Activated T-cell treated with anti-CD3 and anti-CD28 coated beads for 1 hour (primary cell): ENCODE measurements at places on chromosomes 7 and 10.

DNA sequence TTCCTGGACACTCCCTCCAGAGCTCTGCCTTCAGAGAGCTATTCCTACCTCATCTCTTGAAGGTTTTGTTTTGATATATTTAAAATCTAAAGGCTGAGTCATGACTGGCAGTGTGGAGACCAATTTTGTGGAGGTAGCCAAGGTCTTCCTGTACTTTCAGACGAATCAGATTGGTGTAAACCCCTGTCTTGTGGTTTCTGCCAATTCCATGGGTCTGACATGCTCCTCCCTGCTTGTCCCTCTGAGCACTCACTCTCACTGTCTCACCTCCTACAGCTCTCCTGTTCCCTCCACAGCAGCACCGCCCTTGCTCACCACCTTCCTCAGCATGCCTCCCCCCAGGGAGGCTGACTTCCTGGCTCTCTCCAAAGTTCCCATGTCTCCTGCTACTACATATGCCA lies 179.8 kb downstream of the NPSR1 start:
- no peak for DNase-seq

GRCh38 chr7:113125728-113126127 lies 7.4 kb upstream of the SMIM30 start:
- no peak for DNase-seq

GRCh38 chr10:43197834-43198681 lies 59.8 kb downstream of the CSGALNACT2 start:
- DNase-seq: no peak

- DNase-seq: no peak
Observed at GRCh38 chr10:34489973-34490745, 324.9 kb downstream of the PARD3 start.

DNA sequence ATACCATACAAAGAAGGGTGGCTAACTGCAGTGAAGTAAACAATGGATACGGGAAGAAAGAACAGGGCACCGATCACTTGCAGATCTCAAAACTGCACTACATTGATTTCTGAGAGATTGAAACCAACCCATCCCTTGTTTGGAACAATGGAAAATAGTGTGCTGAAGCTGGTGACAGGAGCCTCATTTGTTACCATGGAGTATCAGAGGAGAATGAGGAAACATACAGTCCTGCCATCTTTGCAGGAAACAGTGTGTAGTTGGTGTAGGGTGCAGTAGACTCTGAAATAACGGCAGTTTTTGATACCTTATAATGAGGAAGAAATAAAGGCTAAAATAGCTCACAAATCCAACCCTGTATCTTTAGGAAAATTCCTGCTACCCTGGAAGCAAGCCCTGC lies 118.5 kb downstream of the ARHGAP21 start:
- no peak for DNase-seq

DNA sequence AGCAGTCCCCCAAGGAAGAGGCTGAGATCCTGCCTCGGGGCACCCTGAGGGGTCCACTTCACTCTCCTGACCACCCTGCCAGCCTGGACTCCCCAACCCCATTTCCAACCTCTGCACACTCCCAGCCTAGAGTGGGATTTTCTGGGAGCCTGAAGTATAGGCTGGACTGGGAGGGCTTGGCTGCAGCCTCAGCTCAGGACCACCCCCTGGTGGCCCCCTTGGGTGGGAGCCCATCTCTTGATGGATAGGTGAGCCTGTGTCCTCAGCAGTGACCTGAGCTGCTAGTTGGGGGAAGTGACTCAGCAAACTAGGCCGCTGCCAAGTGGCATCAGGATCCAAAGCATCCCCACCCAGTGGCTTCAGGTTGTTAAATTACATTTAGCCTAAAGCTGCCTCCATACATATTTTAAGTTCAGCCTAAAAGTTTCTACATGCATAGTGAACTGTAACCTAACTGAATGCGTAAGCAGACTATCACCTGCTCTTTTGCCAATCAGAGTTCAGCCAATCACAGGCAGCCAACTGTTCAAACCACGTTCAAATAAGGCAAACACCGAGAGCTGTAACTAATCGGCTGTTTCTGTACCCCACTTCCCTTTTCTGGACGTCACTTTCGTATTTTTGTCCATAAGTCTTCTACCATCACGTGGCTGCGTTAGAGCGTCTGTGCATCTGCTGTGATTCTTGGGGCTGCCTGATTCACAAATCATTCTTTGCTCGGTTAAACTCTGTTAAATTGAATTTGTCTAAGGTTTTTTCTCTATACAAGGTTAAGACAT lies 144.0 kb downstream of the PLPP4 start:
- DNase-seq: no peak

GRCh38 chr10:6232225-6232807 lies 29.6 kb downstream of the PFKFB3 start:
- no peak for DNase-seq

DNA sequence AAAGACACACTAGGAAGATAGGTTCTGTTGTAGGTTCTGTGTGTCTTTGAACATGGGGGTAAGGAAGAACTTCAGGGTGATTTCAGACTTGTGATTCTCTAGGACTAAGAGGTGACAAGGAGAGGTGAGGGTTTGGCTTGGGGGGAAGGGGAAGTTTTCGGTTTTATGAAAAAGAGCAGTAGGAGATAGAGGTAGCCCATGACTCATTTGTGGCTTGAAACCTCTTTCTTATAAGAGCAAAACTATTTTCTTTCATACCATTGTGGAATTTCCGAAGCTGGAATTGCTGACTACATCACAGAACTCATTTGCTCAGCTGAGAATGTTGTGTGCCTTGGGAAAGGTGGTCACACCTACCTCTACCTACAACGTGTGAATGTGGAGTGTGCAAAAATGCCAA lies 39.6 kb upstream of the IKZF1 start:
- DNase-seq: no peak

GRCh38 chr10:99619090-99619800 lies 994 bp downstream of the SLC25A28 start:
- no peak for DNase-seq

GRCh38 chr10:87634311-87634710 lies 25.4 kb upstream of the PAPSS2 start:
- no peak for DNase-seq

DNA sequence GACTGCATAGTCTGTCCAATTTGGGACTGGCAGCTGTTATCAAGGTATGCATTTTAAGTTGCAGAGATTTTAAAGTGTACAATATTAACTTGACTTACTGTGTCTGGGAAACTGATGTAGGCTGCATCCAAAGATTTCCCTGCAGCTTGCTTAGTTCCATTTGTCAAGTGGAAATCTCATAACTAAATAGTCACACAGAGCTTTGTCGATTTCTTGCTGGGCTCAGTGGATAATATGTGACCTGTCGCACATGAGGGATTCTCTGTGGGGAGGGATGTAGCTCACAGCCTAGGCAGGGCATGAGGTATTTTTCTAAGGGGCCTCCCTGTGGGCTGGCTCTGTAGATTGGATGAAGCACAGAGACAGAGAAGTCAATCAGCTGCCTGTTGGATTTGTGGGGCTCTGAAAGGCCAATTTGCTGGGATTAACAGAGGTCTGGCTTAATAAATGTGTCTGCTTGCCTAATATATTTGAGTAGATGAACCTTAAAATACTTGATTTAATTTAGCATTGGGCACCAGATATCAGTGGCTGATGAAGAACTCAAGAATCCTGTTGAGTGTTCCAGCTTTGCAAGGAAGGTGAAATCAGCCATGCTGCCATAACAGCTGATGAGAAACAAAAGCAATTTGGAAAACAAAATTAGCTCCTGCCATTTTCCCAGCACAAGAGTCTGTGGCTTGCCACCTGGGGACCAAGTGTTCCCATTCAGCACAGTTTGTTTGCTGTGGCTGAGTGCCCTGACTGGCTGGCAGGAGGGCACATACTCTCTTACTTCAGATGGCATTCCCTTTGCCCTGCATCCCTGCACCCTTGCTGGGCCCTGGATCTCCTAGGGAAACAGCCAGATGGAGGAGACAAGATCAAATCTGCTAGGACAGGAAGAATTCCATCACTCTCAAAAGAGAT lies 598.5 kb downstream of the SORCS3 start:
- no peak for DNase-seq

DNA sequence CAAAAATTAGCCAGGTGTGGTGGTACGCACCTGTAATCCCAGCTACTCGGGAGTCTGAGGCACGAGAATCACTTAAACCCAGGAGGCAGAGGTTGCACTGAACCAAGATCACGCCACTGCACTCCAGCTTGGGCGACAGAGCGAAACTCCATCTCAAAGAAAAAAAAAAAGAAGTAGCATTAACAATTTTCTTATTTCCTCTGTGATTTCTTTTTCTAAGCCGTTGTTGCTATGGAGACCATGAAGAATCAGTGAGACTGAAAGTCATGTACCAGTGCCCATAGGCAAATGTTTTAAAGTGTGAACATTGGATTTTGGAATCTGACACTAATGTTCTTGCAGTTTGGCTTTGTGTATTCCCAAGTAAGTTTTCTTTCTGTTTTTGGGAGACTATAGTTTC lies 18.4 kb upstream of the MAP3K8 start:
- no peak for DNase-seq

- no peak for DNase-seq
Observed at GRCh38 chr7:25831062-25831691, 320.8 kb upstream of the NFE2L3 start.

DNA sequence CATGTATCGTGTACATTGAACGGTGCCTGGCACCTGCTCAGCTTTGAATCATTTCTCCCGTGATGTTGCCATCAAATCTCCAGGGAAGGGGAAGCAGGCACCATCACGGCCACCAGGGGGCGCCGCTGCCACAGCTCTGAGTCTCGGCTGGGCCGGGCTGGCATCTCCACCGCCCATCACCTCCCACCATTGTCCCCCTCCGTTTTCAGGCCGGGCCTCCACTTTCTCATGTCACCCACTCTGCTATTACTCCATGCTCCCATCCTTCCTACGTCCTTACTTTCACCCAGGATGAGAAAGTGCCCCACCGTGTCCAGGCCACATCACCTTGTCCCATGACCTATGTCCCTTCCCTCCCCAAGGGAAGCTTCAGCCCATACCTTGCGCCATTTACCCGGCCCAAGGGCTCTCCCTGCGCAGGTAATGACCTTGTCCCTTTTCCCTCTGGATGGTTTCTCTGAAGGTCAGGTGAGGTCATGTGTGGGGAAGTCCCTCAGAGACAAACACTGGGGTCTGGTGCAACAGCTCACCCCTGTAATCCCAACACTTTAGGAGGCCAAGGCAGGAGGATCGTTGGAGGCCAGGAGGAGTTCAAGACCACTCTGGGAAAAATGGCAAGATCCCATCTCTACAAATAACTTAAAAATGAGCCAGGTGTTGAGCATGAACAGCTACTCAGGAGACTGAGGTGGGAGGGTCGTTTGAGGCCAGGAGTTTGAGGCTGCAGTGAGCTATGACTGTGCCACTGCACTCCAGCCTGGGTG lies 31.8 kb upstream of the OCM2 start:
- DNase-seq: peak; percentile 84

GRCh38 chr7:16923019-16923418 lies 41.2 kb upstream of the AGR3 start:
- DNase-seq: no peak

- no peak for DNase-seq
Observed at GRCh38 chr7:142451296-142451695, 193.4 kb upstream of the PRSS58 start.

GRCh38 chr7:4996696-4997222 lies 37.8 kb upstream of the MMD2 start:
- no peak for DNase-seq

DNA sequence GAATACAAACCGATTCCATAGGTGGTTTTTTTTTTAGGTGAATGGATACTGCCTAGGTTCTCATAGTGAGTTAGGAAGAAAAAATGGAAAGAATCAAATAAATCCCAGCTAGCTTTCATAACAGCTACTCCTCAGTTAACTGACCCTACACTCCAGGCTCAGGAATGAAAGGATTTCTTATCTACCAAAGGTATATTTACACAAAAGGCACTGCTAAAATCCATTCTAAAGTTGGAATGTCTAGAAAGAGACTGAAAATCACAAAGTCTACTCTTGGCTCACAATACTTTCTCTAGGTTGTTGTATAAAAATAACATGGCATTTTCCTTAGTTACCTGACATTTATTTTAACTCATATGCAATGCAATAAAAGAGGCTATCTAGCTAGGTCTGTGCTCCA lies 375.2 kb downstream of the MAGI2 start:
- DNase-seq: no peak

DNA sequence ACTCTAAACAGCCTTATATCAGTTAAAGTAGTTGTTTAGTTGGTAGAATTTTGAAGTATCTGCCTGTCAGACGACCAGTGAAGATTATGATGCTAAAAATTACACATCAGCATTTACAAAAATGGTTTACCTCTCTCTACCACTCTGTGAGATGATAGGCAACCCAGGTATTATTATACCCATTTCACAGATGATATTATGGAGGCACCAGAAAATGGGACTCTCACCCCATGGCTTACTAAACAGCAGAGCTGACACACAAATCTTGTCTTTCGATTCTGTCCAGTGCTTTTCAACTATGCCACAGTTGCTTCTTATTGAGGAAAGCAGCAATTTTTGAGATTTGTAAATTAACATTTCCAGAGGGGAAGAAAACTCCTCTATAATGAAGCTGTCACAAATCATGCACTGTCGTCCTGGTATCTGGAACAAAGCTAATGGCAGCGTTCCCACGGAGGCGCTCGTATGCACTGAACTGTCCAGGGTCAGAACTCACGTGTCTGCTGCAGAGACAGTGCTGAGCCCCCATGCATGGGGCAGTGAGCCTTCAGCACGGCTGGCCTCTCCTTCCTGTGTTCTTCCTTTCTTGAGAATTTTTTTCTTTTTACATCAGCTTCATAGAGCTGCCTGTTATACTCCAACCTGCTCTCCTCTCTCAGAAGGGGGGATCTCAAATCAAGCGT lies 381.1 kb downstream of the SDK1 start:
- no peak for DNase-seq

- DNase-seq: no peak
Observed at GRCh38 chr10:95697429-95697828, 3.7 kb upstream of the TCTN3 start.

GRCh38 chr7:28608731-28609130 lies 196.4 kb downstream of the CREB5 start:
- no peak for DNase-seq

- no peak for DNase-seq
Observed at GRCh38 chr7:158582089-158582456, 5.5 kb downstream of the PTPRN2 start.

DNA sequence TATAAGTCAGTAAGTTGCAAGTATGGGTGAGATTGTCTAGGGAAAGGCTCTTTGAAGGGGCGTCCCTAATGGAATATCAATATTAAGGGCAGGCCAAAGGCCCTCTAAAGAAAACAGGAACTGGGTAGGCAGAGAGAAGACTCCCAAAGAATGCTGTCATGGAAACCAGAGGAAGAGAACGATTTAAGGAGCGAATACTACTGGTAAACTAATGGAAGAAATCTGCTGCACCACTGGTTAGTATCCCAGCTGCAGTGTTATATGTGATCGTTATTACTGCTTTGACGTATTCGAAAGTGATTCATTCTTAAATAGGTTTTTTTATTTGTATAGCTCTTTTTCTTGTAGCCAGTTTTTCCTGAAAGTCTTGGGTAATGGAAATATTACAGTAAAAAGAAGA lies 1.3 kb downstream of the CASP2 start:
- DNase-seq: no peak
